Stimulated activated CD4-positive, alpha-beta T cell treated with anti-CD3 and anti-CD28 coated beads, Interleukin-12 subunit alpha, Interleukin-12 subunit beta, amount 100 ng/mL, for 24 hours (primary cell): ENCODE measurements at places on chromosomes 12 and 14.
A peak's percentile ranks its signal among the peaks of the same experiment; 100 is the strongest.

DNA sequence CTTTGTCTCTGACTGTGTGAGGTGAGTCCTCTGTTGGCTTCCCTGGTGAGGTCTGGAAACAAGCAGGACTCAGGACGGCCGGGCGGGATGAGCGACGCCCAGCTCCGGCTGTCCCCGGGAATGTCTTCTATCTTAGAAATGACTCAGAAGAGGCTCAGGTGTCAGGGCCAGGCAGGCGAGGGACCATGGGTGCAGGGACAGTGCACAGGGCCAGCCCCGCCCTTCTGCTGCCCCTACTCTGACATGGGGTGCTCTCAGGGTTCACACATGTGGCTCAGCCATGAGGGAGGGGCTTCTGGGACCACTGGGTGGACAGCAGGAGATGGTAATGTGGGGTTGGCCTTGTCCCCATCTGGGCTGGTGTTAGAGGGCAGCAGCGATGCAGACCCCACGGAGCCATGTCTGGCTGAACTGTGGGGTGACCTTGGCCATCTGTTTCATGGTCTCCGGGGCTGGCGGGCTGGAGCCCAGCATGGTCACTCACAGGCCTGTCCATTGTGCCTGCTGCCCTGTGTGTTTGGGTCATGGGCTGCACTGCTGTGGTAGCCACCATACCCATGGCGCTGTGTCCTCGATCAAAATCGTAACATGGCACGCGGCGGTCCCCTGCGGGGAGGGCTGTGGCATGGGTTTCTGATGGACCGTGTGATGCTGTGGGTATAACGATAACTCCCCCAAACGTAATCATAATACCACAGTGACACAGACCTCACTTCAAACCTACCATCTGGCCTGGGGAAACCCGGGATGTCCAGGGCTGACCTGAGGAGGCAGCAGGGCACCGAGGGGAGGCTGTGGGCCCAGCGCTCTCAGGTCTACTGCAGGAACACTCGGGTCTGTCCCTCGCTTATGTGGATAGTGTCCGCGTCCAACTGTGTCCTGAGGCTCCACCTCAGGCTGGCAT lies 368.8 kb downstream of the TMEM121 start:
- no peak for DNase-seq

DNA sequence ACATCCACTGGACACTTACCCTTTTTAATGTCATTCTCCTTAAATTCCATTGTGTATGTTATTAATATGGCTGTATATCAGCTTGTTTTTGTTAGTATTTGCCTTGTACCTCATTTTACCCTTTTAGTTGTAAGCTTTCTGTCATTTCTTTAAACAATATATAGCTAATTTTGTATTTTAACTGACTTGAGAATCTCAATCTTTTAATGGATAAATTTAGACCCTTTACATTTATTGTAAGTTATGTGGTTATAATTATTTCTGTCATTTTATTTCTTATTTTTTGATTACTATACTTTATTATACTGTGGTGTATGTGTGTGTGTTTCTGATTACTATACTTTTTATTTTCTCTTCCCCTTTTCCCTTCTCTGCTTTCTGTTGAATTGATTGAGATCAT lies 159.0 kb upstream of the LHX5 start:
- no peak for DNase-seq

DNA sequence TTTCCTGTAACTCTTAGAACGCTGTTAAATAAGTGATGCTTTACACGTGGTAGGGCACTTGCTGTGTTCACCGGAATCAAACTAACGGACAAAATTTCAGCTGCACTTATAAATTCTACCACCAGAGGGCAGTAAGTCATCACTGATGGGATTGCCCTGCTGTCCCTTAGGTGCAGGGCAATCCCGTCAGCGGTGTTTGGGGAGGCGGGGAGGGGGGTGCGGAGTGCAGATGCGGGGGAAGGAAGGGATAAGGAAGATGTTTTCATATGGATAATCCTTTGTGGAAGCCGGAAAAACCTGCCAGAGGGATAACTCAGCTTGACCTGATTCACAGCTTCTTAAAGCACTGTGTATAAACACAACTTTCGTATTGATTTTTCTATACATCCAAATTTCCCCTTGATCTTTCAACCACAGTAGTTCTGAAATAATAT lies 21.7 kb upstream of the SLC10A1 start:
- DNase-seq, result peak; percentile 7

- no peak for DNase-seq
Measured at GRCh38 chr14:91405241-91405721, 12.3 kb downstream of the CCDC88C start.

DNA sequence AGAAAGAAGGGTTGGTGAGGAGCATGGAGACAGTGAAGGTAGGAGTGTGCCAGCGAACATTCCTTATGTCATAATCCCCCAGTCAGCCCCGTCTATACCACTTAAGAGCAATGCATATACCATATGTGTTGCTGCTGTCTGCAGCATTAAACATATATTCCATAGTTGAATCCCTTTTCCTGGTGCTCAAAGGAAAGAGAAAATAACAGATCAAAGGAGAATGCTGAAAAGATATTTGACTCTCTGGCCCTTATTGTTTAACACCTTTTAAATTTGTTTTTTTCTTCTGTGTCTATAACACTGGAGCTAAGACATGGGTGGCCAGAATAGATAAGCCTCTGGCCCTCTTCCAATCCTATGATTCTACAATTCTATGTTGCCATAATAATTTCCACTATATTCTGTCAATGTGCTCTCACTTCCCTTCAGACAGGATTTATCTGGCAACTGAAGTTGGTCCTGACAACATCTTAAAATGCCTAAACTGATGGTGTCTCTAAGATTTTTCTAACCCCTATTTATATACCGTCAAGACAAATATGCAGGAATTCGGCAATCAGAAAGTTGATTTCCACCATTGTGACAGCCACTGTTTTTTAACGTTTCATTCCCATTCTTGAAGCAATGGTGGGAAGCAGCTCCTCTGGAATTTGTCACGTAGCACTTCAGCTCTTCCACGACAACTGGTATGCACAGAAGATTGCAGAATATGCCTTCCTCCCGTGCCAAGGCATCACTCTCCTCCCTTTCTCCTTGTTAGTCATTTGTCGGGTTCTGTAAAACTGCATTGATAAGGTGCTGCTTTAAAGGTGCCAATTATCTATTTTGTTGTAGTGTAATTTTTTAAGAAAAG lies 204.7 kb downstream of the BCAT1 start:
- no peak for DNase-seq

- no peak for DNase-seq
Measured at GRCh38 chr14:69535230-69535848, 39.3 kb downstream of the CCDC177 start.

DNA sequence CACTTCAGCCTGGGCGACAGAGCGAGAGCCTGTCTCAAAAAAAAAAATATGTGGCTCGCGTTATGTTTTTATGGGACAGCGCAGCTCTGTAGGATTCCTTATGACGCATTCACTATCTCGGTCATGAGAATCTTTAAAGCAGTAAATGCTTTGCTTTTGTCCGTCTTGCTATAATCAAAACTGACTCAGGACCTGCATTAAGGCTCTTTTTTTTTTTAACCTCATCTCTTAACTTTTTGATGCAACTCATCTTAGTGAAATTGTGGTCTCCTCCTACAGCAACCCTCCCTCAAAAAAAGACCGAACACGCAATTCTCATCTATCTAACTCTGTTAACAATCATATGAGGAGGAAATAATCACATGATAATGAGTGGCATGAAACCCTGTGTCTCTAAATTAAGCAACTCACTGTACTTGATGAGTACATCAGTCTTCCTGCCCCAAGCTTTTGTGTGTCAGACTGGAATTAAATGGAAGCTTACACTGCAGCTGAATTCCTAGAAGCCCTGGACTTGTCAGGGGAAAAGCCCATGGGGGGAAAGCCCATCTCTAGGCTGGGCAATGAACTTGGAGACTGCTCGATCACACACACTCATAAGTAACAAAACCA lies 4.3 kb downstream of the P2RX4 start:
- DNase-seq, result no peak

DNA sequence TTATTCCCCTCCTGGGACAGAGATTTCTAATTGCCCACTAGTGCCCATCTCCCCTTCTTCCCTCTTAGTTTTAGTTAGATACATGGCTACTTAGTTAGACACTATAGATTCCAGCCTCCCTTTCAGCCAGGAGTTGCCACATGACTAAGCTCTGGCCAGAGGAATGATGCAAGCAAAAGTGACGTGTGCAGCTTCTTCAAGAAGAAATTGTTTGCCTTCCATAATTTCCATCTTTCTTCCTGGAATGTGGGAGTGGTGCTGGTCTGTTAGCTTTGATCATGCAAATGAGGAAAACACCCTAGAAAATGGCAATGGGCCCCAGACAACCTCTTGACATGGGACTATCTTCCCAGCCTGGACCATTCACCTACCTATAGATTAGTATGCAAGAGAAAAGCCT lies 21.4 kb downstream of the CCDC177 start:
- DNase-seq, result no peak

DNA sequence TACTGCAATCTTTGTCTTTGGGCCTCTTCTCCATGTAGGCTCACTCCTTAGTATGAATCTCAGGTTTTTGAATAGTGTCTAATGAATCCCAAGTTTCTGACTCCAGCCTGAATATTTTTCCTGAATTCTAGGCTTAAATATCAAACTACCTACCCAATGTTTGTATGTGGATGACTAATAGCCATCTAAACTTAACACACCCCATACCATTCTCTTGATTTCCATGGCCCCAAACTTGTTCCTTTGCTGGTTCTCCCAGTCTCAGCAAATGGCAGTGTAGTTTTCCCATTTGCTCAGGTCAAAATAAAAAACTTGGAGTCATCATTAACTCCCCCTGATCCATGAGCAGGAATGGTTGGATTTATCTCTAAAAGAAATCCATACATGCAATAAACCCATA lies 18.8 kb upstream of the SDR39U1 start:
- DNase-seq, result no peak

DNA sequence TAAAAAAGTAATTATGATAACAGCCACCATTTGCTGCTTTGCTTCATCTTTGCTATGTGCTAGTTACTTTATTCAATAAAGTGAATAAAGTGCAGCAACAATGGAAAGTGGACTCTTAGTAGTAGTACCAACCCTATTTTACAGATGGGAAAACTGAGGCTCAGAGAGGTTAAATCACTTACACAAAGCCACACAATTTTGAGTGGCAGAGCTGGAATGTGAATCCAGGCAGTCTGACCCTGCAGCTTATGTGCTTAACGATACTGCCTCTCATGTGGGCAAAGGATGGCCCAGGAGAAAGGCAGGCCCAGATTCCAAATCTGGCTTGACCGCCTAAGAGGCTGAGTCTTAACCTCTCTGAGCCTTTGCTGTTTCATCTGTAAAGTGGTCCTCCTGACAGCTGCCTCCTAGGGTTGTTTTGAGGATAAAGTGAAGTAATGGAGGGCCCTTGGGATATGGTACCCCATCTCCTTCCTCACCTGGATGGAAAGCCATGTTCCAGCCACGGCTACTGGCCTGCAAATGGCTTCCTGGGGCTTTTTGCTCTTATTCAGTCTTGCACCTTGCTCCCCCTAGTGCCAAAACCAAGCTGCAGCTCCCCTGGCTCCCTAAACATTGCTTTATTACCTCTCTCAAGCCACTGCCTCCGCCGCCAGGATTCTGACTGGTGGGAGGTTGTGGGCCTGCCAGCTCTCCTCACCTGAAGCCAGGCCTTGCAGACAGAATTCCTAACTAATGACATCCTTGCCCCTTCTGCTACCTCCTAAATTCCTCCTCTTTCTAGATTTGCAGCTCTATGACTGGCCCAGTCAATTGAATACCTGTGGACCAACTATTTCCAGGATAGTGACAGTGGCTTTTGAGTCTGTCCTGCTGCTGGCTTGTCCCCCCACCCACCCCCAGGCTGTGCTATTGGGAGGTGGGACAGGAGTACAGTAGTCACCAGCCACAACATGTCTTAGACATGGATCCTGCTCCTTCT lies 283.3 kb upstream of the PWP1 start:
- DNase-seq, result peak; percentile 45

GRCh38 chr12:113766131-113766878 lies 199.8 kb downstream of the RBM19 start:
- no peak for DNase-seq

GRCh38 chr12:56334490-56334793 lies 642 bp upstream of the PAN2 start:
- DNase-seq, result no peak

DNA sequence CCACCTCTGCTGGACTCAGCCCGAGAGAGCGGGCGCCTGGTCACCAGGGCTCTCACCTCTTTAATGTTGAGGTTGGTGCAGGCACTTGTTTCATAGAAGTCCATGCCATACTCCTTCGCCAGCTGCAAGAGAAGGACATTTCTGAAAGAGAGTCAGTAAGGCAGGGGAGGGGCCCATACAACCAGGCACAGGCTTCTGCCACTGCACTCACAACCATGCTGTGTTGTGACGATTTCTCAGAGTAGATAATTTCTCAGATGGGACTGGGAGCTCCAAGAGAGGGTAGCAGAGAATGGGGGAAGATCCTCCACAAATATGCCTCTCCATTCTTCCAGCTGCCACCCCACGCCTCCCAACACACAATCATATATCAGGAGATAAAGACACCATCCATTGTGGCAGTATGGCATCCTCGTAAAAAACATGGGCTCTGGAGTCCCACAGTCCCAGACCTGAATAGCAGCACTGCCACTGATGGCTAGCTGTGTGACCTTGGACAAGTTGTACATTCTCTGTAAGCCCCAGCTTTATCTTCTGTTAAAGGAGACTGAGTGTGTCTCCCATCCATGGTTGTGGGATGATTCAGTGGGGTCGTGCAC lies 6.2 kb upstream of the GPX2 start:
- no peak for DNase-seq

GRCh38 chr14:36583893-36584811 lies 1.7 kb upstream of the NKX2-8 start:
- DNase-seq, result no peak

DNA sequence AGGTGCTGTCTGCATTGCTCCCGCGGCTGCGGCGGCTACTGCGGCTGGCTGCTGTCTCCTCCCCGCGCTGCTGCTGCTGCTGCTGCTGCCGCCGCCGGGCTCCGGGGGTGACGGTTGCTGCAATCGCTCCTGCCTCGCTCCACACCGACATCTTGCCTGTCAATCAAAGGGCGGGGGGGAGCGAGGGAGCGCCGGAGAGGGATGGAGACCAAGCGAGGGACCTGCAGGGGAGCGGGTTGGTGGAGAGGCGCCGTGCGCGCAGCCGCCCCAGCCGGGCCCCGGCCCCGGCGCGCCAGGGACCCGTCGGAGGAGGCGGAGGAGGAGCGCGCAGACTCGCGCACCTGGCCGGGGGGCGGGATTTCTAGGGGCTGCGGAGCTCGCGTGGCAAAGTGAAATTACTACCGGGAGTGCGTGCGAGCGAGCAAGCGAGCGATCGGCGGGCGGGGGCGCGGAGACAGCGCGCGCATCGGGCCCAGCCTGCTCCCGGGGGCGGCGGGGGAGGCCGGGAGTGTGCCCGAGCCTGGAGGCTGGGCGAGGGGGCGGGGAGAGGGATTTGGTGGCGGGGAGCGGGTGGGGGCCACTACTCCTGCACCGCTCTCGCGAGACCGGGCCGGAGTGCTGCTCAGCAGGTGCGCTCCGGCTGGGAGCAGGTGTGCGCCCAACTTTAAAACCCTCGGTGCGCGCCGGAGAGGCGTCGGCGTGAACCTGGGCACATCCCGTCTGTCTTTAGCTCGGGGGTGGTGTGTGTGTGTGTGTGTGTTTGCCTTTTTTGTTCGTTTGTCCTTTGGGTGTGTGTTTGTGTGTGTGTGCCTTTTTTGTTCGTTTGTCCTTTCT lies at the start of gene KSR2:
TSS of gene KSR2 (minus strand) at position 165 of the 834 bp plus-strand sequence. CDS start 735 bp downstream, outside the sequence.
- DNase-seq, result peak; percentile 24
